NCI-H187 (cell line): ENCODE measurements at places on chromosomes 3 and 15.
A peak's percentile ranks its signal among the peaks of the same experiment; 100 is the strongest.

- DNase-seq = no peak
These were observed at the start of gene GASK1A for GRCh38 chr3:42979044-42979972. Gene GASK1A (plus strand): TSS chr3:42979311. CDS start chr3:42979643, 332 bp downstream.

GRCh38 chr3:38039101-38039898 is at the start of gene DLEC1:
Gene DLEC1 (plus strand): TSS chr3:38039208. CDS start chr3:38039226, 18 bp downstream.
- DNase-seq = no peak

DNA sequence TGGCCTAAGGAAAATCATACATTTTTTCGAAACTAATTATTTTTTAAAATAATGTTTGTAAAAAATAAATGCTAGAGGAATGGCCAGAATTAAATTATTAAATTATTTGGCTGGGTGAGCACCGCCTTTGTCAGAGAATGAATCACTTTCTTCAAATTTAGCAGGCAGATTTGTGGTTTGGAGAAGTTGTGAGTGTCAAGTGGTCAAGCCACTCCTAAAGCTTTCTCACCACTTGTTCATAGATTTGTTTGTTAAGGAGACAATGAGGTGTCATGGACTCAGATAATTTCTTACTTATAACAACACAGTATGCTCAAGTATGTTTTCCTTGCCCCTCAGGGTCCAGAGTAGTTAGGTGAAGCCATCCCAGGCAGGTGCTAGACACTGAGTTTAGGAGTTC is 196.2 kb downstream of the TUSC7 start:
- DNase-seq = no peak

- no peak for DNase-seq
These were observed 1.8 kb downstream of the FOXL2 start for GRCh38 chr3:138944929-138945708.

GRCh38 chr15:92271179-92271578 is 122.5 kb upstream of the ST8SIA2 start:
- DNase-seq = no peak

DNA sequence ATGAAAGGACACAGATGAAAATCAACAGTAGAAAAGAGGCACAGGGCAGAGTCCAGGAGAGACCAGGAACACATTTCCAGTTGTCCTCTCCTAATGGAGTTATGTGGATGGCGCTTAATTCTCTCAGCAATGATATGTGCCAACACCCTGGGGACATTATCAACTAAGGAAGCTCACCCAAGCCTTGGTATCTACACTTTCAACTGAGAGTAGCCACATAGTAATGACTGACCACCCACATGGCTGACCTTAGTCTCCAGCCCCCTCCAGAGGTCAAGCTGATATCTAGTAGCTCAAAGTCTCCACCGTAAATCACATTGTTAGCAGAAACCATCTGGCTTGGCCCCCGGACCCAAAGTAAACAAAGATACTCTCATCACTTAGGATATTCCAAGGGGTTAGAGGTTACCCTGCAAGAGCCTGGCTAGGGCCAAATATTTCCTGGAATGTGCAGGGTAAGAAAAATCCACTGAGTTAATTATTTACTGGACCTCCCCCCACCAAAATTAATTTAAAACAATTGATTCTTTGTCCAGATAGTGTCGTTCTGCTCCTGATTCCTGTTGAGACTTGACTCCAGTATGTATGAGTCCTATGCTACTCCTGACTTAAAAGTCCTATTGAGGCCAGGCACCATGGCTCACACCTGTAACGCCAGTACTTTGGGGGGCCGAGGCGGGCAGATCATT is 24.8 kb downstream of the GABRR3 start:
- no peak for DNase-seq

DNA sequence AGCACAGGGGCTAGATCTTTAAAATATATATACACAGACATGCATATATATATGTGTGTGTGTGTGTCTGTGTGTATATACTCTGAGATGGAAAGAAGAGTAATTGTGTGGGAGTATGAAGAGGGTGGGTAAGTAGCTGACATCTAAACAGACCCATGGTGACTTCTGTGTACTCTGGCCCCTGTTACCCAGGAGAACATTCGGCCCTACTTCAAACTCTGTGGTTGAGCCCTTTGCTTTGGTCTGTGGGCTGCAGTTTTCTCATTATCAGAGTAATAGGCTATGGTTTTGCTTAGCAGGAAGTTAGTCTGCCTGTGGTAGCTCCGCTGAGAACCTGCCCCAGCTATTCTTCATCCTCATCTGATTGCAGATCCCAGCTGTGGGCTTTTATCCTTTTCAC is 141.4 kb downstream of the RBPMS2 start:
- no peak for DNase-seq

DNA sequence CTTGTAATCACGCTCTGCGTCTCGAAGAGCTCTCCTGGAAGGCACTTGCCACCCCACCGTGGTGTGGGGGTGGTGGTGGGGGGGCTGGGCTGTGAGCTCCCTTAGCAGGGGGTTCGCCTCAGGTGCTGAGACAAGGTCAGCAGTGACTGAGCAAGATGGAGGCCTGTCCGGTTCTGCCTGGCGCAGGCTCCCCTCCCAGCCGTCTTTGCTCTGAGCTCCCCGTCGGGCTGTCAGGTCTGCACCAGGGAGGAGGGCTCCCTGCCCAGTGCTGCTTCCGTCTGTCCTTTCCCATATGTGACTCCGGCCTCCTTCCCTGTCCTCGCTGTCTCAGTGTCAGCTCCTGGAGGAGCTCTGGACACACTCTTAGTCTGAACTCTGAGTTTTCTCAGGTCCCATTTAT is 80.0 kb downstream of the PLXNA1 start:
- DNase-seq = no peak

GRCh38 chr3:50292159-50293078 is at the start of gene IFRD2:
Gene IFRD2 (minus strand): TSS chr3:50292429. CDS start chr3:50292274, 155 bp downstream.
- peak; percentile 64 for DNase-seq

GRCh38 chr3:9345041-9345440 is 17.8 kb upstream of the THUMPD3 start:
- DNase-seq = no peak

GRCh38 chr3:195259154-195259474 is 11.8 kb downstream of the XXYLT1 start:
- DNase-seq = no peak

- no peak for DNase-seq
These were observed 91.3 kb downstream of the PLXNA1 start for GRCh38 chr3:127073941-127074820.

DNA sequence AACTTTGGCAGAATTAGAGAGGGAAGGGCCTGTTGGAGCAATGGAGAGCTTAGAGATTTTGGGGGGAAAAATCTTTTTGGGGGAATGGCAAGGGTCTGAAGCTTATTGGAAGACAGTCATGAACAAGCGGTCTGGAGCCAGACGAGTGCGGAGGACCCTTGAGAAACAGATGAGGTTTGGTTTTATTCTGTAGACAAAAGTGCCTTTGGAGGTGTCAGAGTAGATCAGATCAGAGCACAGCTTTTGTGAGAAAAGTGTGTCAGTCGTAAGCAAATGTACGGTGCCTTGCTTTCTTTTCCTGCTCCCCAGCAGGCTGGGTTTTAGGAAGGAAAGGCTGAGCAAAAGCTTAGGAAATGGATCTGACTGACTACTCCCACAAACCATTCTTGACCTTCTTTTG is 236.8 kb upstream of the TPRG1 start:
- DNase-seq = no peak
